Stimulated activated CD8-positive, alpha-beta memory T cell treated with anti-CD3 and anti-CD28 coated beads, Interleukin-7, amount 100 ng/mL, for 1 hour (primary cell): ENCODE measurements at places on chromosomes 16 and 17.

DNA sequence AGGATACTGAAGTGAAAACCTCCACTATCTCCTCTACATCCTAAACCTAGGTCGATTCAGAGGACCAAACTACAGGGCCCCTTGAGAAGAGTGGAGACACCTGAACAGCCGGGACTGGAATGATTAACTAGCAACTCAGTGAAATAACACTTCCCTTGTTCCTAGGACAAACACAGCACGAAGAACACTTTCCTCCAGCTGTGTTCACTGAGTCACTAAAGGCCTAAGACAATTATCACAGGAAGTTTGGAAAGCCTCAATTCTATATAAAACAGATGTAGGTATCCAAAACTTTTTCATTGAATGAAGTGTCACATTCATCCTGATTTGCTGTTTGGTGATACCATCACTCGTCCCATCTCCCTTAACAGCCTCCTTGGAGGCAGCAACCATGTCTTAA, 15.5 kb upstream of the CUEDC1 start:
- no peak for DNase-seq

GRCh38 chr17:79777120-79777893, 641 bp upstream of the CBX2 start:
- DNase-seq = no peak

DNA sequence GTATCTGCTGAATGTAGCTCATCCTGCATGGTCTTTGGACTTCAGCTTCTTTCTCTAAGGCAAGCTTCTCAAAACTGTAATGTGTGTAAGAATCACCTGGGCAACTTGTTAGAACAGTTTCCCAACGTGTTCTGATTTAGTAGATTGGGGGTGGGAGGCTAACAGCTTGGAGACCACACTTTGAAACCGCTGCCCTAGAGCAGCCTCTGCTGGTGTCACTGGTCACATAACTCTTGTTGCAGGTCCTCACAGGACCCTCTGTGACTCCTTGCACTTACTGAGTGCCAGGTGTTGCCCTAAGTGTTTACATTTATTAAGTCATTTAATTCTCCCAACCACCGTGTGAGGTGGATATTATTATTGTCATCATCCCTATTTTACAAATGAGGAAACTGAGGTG, 9.9 kb downstream of the SLC35G3 start:
- no peak for DNase-seq

GRCh38 chr17:48491527-48492273, 39.1 kb downstream of the HOXB1 start:
- DNase-seq = no peak

GRCh38 chr16:11112723-11113348, 143.2 kb downstream of the SOCS1 start:
- no peak for DNase-seq
